T-helper 2 cell (primary cell): ENCODE measurements at places on chromosomes 5 and 9.

- no peak for DNase-seq
Measured at GRCh38 chr5:151580858-151581257, 10.3 kb downstream of the FAT2 start.

GRCh38 chr9:127938298-127938690 is 640 bp upstream of the DPM2 start:
- no peak for DNase-seq

DNA sequence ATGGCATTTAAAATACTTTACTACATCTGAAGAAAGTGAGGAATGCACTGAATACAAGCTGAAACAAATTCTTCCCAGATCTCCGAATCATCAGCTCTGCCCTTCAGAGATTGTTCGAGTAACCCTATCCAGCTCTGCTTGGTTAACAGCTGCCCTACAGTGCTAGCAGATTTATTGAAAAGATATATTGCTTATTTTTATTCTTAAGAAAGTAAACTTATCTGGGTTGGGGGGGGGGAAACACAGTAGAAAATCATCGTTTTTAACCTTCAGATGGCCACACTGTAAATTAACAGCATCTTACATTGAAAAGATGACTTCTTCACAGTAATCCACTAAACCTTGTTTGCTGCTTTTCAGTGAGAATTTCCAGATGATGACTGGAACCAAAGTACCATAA is 210.8 kb downstream of the NFIB start:
- DNase-seq, result no peak

- DNase-seq, result no peak
Measured at GRCh38 chr5:175862131-175863012, 9.0 kb upstream of the CPLX2 start.

DNA sequence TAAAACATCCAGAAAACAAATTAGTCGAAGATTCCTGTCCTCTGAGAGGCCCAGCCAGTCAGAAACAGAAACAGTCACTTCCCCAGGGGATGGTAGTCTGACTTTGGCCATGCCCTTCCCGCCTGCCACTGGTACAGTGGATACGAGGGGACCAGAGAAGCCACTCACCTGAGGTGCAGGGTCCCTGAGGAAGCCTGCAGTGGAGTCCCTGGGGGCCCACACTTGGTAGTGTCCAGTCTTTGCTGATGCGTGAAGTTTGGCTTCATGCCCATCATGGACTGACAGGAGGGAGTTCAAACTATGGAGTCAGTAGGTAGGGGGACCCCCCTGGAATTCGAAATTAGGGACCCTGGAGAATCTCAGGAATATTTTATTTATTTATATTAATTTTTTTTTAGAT is 147.5 kb downstream of the DAB2IP start:
- DNase-seq, result no peak

- DNase-seq, result no peak
Measured at GRCh38 chr5:5313101-5313635, 109.3 kb upstream of the ICE1 start.

DNA sequence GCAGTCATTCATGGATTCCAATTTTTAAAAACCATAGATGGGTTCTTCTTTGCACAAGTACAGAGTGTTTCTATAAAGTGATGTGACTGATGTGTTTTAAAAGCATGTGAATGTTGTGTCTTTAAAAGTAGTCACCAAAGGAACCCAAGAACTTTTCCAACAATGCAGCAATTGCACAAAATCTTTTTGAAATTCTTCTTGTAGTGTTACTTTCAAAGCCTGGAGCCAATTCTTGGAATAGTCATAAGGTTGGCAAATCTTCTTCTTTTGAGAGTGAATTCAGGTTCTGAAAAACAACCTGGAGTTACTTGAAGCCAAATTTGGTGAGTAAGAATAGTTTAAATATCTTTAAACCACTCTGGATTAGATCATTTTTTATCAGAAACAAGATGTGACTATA is 10.5 kb downstream of the GRAMD2B start:
- no peak for DNase-seq

DNA sequence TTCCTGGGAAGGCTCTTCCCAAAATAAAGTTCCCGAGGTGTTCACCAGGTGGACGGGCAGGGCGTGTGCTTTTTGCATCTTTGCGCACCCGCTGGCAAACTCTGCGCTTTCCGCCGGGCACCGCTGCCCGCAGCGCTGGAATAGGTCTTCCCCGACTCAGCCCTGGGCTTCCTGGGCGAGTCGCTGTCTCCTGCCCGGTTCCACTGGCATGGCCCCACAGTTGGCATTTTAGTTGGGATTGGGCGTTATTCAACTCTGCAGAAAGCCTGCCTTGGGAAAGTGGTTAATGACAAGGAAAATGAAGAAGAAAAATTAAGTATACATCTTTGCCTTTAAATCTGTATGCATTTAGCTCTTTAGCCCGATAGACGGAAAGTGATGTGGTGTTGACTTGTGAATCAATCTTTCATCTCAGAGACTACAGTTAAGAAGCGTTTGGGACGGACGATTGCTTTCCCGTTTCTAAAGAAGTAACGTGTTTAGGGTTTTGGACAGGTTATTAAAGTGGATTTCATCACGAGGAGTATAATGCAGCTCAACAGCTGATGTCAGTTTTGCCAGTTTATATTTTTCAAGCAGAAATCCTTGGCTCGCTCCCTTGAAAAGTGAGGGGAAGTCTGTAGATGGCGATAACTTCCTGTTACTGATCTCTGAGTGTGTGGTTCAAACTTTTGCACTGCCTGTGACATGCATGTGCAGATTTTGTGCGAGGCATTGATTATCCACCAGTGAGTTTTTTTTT is 946 bp downstream of the ADCY2 start:
- no peak for DNase-seq

DNA sequence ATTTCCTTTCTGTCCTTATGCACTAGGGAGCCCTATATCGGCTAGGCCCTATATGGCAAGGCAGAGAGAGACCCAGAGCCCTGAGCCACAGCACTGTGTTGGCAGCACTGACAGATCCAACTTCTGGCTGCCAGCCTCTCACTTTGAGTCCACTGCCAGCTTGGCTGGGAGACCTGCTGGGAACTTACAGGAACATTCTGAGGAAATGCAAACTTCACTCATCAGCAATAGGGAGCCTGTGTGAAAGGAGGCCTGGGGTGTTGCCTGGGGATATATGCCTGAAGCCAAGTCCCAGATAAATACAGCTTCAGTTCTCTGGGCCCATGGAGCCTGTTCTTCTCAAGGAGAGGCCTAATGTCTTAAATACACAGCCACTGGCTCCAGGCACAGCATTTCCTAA is 78.0 kb downstream of the ADRB2 start:
- no peak for DNase-seq

DNA sequence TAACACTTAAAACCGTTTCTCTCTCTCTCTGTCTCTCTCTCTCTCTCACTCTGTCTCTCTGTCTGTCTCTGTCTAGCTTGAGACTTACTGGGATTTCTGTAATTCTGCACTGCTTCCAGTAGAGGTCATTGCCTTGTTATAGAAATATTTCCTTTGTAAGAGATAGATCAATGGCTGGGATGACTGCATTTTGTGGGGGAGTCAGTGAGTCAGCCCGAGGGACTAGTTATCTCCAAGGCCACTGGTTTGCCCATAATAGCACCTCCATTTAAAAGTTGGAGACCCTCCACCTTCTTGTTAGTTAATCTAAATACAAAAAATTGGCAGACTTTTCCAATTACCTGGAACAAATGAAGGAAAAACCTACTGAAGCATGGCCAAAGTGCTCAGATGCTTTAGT is 547.2 kb downstream of the LRRC70 start:
- no peak for DNase-seq

DNA sequence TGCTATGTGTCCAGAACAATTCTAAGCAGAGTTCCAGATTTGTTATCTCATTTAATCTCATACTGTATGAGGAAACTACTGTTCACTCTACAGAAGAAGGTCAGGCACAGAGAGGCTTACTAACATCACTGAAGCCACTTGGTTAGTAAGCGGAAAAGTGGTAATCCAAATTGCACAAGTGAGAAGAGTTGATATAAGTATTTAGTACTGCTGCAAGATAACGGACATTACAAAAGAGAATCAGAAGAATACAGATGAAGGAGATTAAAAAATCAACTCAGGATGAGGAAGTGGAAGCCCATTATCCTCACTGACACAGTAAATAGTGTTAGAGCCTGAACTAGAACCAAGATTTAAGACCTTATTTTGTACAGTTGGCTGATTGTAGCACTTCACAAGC is 22.3 kb upstream of the TLR4 start:
- no peak for DNase-seq

- no peak for DNase-seq
Measured at GRCh38 chr5:112612663-112613062, 125.0 kb upstream of the APC start.

DNA sequence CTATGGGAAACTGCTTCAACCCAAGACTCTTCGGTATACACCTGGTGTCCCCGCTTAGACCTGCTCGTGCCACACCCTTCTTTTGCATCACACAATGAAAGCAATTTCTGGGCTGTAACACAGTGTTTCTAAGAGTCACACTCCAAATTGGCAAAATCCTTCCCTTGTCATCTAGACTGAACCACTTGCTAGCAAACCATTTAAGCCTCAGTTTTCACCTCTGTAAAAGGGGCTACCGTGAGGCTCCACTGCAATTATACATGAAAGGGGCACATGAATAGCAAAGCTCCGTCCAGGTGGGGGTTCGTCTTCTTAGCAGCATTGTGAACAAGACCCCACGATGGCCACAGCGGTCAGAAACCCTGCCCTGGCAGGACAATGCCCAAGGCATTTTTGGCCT is 166.8 kb downstream of the PAX5 start:
- no peak for DNase-seq

DNA sequence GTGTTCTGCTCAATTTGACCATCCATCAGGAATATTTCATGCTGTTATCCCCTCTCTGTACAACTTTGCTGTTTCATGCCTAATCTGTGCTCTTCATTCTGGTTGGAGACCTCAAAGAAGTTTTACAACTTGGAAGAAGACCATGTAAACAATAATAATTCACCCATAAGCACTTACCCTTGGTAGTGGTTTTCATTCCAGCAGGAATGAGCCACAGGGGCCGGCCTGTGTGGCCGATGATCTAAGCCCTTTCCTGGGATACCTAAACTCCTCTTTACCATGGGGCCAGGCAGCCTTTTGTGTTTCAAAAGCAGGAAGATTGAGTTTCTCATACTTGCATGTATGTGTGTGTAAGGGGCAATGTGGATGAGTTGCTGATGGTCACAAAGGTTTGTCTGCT is 165.0 kb downstream of the FGF1 start:
- DNase-seq, result no peak

- DNase-seq, result no peak
Measured at GRCh38 chr5:150574818-150575547, 65.5 kb upstream of the SYNPO start.

GRCh38 chr5:167652690-167653089 is 638.8 kb upstream of the WWC1 start:
- no peak for DNase-seq

DNA sequence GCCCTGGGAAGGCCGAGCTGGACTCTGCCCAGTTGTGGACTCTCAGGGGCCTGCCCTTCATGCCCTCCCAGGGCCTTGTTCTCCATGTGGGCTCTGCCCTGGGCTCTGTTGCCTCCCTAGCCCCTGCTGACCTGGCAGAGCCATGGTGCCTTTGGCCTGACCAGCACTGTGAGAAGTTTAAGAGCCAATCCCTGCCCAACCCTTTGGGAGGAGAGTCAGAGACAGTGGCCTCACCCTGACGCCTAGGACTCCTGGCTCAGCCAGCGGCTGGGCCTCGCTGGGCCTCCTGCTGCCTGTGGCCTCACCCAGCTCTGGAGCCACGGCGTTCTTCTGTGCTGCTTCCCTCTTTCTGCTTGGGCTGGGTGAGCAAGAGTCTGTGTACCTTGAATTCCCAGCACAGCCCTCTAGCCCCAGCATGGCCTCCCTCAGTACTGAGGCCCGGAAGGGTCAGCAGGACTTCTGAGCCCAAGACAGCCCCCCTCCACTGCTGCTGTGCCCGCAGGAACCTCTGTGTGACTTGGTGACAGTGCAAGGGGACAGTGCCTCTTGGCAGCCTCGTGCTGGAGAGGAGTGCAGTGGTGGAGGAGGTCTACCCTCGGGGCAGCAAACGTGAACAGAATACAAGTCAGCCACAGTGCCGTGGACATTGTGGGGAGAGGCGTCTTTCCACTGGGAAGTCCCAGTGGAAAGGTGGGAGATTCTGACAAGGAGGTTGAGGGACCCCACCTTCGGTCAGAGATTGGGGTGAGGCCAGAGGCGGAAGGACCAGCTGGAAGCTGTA is 97.4 kb downstream of the CACNA1B start:
- no peak for DNase-seq

- no peak for DNase-seq
Measured at GRCh38 chr9:100586093-100586492, 8.2 kb downstream of the CAVIN4 start.

- no peak for DNase-seq
Measured at GRCh38 chr5:32836176-32836575, 125.1 kb downstream of the NPR3 start.

DNA sequence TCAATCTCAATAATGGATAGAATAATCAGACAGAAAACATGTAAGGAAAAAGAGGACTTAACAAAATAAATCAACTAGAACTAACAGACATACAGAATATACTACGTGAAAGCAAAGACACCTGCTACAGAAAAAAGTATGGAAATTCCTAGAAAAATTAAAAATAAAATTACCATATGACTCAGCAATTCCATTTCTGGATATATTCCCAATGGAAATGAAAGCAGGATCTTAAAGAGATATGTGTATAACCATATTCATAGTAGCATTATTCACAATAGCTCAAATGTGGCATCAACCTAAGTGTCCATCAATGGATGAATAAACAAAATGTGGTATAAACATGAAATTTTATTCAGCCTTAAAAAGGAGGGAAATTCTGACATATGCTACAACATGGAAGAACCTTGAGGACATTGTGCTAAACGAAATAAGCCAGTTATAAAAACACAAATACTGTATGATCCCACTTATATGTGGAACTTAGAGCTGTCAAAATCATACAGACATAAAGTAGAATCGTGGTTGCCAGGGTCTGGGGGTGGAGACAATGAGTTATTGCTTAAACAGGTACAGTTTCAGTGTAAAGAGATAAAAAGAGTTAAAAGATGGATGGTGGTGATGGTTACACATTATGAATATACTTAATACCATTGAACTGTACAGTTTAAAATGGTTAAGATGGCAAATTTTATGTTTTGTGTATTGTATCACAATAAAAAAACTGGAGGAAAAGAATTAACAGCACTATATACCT is 6.9 kb downstream of the PLAA start:
- DNase-seq, result no peak
